Left kidney (tissue), 8 donors: ENCODE measurements at places on chromosomes 5 and 9. TPM values are rescaled to one million over a fixed set of nuclear protein-coding genes. Genes with fewer than 3 reads are reported as not detected.

TRPM6 gene
- 1.1 TPM for polyA plus RNA-seq

NPDC1 gene
- polyA plus RNA-seq = 18.4 TPM

GADD45G gene
- polyA plus RNA-seq = 1.7 TPM

ISL1 gene
- not detected for polyA plus RNA-seq
